ENCODE measurements at places on chromosomes 4 and X.

DNA sequence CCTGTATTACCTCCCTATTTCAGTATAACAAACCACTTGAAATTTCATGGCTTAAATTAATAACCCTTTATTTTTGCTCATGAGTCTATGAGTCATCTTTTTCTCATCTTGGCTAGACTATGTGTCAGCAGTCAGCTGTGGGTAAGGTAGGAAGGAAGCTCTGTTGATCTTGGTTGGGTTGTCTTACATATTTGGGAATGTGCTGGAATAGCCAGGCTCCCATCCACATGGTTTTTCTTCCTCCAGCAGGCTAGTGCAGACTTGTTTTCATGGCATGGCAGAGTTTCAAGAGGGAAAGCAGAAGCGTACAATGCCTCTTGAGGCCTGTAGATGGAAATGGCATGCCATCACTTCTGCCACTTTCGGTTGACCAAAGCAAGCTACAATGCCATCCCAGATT, 89.7 kb downstream of the LINC00632 start:
- DNase-seq: no peak

DNA sequence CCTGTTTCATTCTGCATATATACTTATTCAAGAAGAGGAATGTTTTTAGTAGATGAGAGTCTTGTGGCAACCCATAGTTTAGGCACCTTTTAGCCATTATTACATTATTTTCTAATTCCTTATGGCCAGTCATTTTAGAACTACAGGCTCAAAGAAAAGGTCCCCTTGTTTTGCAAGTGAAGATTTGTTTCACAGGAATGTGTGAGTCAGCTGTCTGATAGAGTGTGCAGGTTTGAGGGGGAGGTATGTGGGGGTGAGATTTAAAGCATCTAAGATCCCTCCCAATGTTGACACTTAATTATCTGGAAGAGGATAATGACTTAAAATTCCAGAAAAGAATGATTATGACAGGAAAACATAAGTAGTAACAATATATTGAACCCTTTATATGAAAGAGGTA, 495.6 kb downstream of the KCNIP4 start:
- no peak for DNase-seq

- DNase-seq: no peak
These were observed 58.7 kb upstream of the KDR start for GRCh38 chr4:55183926-55184599.

- DNase-seq: no peak
These were observed 230.9 kb downstream of the C4orf33 start for GRCh38 chr4:129326571-129327460.

GRCh38 chrX:2650865-2651264, 40.2 kb upstream of the CD99 start:
- DNase-seq: no peak

DNA sequence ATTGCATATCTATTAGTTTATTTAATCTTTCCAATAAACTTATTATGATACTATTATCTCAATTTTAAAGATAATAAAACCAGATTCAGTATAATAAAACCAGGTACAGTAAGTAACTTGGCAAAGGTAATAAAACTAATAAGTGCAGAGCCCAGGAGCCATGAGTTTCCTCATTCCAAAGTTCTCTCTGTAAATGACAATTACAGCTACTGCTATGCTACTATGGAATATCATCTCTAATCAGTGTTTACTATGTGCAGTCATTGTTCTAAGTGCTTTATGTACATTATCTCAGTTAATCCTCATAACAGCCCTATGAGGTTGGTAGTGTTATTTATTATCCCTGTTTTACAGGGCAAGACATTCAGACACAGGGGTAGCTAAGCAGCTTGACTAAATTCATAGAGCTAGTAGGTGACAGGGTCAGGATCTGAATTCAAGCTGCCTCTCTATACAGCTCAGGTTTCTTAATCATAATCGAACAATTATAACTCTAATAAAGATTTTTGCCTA, 285.0 kb upstream of the PITX2 start:
- DNase-seq: peak; percentile 48

DNA sequence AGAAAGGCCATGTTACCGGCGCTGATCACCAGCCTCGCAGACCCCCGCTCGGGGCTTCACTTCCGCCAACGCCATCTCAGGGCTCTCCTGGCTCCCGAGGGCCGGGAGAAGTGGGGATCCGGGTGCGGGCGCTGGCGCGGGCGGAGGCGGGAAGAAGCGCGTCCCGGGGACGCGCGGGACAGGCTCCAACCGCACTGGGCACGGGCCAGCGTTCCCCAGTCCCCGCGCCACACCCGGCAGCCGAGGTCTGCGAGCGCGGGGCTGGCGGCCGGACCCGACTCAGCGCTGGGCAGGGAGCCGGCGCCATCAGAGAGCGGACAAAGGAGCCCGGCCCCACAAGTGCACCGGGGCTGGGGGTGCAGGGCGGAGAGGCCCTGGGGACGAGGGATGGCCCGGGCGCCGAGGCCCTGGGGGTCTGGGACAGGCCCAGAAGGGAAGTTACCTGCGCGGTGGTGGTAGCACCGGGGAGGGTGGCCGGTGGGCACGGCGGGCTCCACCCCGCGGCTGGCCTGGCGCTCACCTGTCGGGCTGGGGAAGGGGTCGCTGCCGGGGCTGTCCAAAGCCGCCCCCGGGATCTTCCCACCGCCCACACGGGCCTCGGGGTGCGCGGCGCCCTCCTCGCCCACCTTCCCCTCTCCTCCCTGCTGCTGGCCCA, 449 bp downstream of the CTPS2 start:
- DNase-seq: no peak

DNA sequence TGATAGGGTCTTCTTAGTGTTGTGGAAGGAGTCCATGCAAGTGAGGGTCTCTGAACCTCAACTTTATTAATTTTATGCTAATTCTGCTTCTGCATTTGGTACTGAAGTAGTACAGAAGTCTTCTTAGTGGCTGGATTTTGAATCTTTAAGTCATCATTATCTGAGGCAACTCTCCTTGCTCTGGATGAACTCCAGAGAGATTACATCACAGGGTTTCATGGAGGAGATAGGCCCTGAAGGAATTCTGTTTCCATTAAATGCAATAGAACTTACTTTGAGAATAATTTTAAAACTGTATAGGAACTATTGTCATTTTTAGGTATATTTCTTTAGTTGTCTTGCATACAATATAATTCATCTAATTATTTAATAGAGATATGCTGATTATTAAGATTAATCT, 451.2 kb downstream of the FAT4 start:
- DNase-seq: no peak

DNA sequence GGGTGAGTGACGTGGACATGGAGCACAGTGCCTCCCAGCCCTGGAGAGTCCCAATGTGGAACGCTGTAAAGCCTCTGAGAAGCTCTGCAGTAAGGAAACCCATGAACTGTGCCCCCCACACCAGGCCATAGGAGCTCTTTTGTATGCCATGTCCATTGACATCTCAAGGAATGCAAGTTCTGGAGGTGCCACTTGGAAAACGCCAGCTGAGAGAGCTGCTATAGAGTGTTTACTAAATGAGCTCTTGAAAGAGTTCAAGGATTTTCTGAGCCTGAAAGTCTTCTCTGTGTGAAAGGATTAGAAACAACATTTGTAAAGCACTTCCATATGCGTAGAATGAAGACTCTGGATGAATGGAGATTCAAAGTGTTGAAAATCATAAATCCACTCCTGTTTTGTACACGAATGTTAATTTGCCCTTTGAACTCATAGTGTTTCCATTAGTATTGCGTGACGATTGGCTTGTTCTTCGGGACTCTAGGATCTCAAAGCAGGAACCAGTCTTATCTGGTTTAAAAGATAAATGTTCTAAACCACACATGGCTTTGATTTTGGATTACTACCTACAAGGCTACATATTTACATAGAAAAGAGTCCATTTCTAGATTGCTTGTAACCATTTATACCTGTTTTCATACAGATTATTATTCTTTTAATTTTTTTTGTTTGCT, 41.8 kb upstream of the STOX2 start:
- no peak for DNase-seq

DNA sequence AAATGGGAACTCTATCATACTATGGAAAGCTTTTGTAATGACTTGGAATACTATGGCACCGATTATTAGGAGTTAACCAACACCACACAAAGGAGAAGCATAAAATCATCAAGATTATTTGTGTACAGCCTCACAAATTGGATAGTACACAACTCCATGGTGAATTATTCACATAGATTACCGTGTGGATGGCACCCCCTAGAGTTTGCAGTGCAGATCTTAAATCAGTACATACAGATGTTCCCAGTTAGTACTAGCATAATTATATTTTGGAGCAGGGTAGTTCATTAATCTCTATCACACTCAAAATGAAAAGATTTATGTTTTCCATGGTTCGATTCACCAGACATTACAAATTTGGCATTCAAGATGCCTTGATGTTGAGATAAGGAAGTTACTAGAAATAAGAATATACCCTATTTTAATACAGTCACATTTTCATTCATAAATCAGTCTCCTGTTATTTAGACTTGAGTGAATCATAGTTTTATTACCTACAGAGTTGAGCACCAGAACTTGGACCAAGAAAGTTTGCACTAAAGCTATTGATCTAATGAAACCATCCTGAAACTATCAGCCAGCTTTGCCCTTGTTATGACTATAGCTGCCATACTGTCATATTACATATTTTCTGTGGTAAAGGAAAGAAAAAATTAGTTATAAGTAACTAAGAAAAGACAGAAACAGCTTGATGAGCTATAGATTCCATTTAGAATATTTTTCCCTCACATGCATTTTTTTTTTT, 531.8 kb downstream of the GLUD2 start:
- no peak for DNase-seq

DNA sequence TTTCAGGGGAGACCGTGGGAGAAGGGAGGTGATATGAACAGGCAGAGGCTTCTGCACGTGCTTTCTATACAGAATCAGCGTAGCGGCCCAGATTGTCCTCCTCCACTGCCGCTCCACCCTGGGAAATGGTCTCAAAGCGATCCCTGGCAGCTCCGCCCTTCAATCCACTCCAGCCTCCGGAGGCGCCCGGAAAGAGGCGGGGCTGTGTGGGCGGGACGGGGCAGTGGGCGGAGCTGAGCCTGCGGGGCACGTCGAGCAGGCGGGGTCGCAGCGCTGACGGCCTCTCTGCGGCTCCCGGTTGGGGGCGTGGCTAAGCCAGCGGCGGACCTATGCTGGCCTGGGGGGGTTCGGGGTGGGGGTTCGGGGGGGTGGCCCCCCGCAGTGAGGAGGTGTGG, 210 bp upstream of the SMIM10L2A start:
- peak; percentile 93 for DNase-seq

GRCh38 chrX:9865804-9866472, 79.7 kb downstream of the SHROOM2 start:
- no peak for DNase-seq

GRCh38 chrX:77061545-77061944, 385.6 kb upstream of the FGF16 start:
- no peak for DNase-seq

- DNase-seq: no peak
These were observed 32.2 kb downstream of the ZCCHC12 start for GRCh38 chrX:118855681-118856310.

GRCh38 chr4:76090241-76090691, 15.8 kb downstream of the ART3 start:
- DNase-seq: no peak

DNA sequence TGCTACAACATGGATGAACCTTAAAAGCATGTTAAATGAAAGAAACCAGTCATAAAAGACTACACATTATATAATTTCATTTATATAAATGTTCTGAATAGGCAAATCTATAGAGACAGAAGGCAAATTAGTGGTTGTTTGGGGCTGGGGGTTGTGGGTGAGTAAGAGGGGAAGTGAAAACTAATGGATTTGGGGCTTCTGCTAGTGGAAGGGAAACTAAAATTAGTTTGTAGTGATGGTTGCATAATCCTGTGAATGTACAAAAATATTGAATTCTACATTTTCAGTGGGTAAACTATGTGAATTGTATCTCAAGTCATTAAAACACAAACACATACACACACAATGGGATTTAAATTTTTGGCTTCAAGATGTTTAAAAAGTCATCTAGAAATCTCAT, 25.4 kb upstream of the LIMCH1 start:
- DNase-seq: no peak

GRCh38 chrX:56726605-56727004, 2.4 kb upstream of the NBDY start:
- DNase-seq: peak; percentile 56

GRCh38 chrX:20361890-20362262, 95.2 kb upstream of the RPS6KA3 start:
- no peak for DNase-seq

- DNase-seq: no peak
These were observed 84.0 kb downstream of the PRKG2 start for GRCh38 chr4:81131066-81131465.

- no peak for DNase-seq
These were observed 44.0 kb downstream of the SLC25A5 start for GRCh38 chrX:119512146-119512800.

GRCh38 chrX:100717363-100717762, 14.6 kb downstream of the SYTL4 start:
- DNase-seq: no peak

- no peak for DNase-seq
These were observed 187.1 kb upstream of the C1QTNF7 start for GRCh38 chr4:15240764-15241163.

GRCh38 chrX:153379971-153380581, 21.1 kb downstream of the PNMA6E start:
- DNase-seq: no peak

DNA sequence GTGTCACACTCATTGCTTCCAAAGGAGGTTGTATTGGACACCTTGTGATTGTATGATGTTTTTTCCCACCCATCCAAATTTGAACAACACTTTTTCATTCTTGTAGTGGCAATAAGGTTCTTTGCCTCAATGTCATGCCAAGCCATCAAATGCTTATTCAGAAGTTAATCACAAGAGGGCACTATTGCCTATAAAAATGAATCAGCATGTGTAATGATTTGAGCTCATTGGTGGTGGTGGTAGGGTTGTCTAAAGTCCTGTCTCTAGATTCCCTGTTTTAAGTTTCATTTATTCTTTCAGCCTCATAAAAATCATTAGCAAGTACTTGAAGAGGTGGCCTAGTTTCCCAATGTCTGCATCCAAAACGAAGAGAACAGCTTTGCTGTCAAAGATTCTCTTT, 37.0 kb downstream of the IRS4 start:
- no peak for DNase-seq

DNA sequence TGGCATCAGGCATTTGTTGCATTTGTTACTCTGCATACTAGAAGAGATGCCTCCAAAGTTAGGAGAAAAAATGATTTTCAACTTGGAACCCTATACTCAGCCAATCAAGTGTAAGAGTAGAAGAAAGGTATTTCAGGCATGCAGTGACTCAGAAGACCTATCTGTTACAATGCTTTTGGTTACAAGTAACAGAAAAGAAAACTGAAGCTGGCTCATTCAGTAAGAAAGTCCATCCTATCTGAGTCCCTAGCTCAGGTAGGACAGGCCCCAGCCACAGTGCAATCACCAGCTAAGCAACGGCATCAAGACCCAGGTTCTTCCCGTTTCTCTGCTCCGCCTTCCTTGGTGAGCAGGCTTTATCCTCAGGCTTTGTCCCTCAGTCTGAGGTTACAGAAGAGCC, 23.3 kb downstream of the MECP2 start:
- no peak for DNase-seq

Measured in Peyer's patch (tissue), 4 donors.